Activated CD4-positive, alpha-beta T cell treated with anti-CD3 and anti-CD28 coated beads, Interleukin-2, Interleukin-4, amounts not matched to agents 100 ng/mL and 50 ng/mL, durations not matched to agents 16 hours and 8 hours (primary cell): ENCODE measurements at places on chromosomes 16 and 17.

GRCh38 chr16:70751593-70751992, 49.4 kb downstream of the VAC14 start:
- no peak for DNase-seq

GRCh38 chr16:51651061-51651466, 500.0 kb upstream of the SALL1 start:
- no peak for DNase-seq

GRCh38 chr16:53090591-53091411, 36.0 kb downstream of the CHD9 start:
- DNase-seq: peak; percentile 13

- DNase-seq: no peak
These were observed 23.0 kb downstream of the METTL22 start for GRCh38 chr16:8644211-8645140.

GRCh38 chr17:15456972-15457722, 10.3 kb downstream of the CDRT4 start:
- DNase-seq: no peak

GRCh38 chr17:66604376-66604775, 230.5 kb upstream of the CACNG5 start:
- DNase-seq: no peak

- DNase-seq: no peak
These were observed 12.9 kb upstream of the WFIKKN1 start for GRCh38 chr16:617855-618254.

DNA sequence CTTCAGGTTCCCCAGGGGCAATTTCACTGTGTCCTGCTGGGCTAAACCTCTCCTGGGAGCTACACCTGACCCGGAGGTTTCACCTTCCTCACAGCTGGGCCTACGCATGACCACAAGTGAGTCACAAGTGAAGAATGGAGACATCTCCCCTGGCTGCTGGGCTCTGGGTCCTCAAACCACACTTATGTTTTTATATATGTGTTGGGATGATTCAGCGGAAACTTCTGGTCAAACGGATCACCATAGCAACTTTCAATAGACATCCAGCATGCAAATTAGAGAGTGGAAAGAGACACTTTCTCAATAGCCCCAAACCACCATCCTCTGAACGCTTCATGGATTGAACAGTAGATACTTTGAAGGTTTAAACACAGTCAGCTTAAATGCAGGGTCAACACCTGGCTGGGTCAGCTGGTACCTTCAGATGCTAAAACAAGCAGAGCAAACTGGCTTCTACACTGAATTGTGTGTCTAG, 28.0 kb upstream of the MAF start:
- DNase-seq: peak; percentile 93

DNA sequence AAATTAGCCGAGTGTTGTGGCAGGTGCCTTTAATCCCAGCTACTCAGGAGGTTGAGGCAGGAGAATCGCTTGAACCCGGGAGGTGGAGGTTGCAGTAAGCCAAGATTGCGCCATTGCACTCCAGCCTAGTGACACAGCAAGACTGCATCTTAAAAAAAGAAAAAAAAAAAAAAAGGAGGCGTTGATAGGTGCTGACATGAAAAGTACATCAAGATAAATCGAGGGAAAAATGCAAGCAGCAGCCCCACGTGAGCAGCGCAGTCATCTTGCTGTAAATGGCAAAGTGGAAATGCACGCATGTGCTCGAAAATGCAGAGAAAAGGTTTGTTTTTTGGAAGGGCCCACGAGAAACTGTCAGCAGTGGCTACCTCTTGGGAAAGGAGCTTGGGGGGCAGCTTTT, 20.9 kb downstream of the MXRA7 start:
- no peak for DNase-seq

DNA sequence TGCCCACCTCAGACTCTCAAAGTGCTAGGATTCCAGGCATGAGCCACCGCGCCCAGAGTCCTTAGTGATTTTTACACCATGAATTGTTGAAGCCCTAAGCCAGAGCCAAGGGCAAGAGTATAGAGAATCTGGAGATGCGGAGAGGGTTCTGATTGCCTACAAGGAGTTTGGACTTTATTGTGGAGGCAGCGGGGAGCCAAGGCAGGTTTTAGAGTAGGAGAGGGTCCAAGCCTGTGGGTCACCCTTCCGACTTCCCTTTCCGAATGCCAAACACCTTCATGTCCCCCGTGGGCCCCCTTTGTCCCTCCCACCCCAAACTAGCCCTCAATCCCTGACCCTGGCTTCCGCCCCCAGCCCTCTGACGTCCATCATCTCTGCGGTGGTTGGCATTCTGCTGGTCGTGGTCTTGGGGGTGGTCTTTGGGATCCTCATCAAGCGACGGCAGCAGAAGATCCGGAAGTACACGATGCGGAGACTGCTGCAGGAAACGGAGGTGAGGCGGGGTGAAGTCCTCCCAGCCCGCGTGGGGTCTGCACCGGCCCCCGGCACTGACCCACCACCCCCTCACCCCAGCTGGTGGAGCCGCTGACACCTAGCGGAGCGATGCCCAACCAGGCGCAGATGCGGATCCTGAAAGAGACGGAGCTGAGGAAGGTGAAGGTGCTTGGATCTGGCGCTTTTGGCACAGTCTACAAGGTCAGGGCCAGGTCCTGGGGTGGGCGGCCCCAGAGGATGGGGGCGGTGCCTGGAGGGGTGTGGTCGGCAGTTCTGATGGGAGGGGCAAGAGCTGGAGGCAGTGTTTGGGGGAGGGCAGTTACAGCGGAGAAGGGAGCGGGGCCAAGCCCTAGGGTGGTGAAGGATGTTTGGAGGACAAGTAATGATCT, 7.1 kb downstream of the MIEN1 start:
- no peak for DNase-seq
